ENCODE measurements at places on chromosomes 1 and 21. TPM values are rescaled to one million over a fixed set of nuclear protein-coding genes. Genes with fewer than 3 reads are reported as not detected.

Gene COL16A1
- total RNA-seq, result 125 TPM

Gene FBXO2
- total RNA-seq, result 30.9 TPM

Gene USP25
- 27.3 TPM for total RNA-seq

Gene PCBP3
- 0.32 TPM for total RNA-seq

DNA sequence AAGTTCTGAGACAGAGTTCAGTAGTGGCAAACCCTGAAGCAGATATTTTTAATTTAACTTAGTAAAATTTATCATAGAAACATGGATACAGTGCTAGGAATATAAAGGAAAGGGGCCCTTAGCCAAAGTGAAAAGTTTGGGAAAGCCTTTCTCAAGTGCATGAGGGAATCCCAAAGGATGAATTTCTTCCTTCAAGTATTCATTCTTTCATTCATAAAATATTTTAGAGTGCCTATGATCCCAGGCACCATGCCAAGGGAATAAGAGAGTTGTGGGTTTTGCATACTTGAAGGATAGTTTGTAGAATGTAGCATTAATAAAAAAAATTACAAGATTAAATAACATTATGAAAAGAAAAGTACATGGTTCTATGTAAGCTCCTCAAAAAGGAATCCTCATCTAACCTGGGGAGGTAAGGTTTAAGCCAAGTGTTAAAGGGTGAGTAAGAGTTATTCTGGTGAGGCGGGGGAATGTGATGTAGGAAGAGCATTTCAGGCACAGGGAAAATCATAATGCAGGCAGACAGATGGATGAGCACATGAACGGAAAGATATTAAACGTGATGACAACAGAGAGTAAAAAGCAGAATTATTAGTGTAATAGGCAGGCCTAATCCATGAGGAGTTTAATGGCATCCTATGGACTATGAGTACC lies 40.4 kb upstream of the NTNG1 start:
- no peak for DNase-seq

Gene ZNF695
- 6.2 TPM for total RNA-seq

Gene CTSS
- 4.6 TPM for total RNA-seq

GRCh38 chr1:112706505-112707220 lies at the start of gene RHOC:
RHOC (minus strand) TSS chr1:112707127; CDS start chr1:112703799, 3,328 bp downstream.
- DNase-seq, result no peak

- no peak for DNase-seq
These were observed 50.8 kb upstream of the KCNJ6 start for GRCh38 chr21:37967036-37967435.

Gene CFAP74
- total RNA-seq, result 0.07 TPM

DNA sequence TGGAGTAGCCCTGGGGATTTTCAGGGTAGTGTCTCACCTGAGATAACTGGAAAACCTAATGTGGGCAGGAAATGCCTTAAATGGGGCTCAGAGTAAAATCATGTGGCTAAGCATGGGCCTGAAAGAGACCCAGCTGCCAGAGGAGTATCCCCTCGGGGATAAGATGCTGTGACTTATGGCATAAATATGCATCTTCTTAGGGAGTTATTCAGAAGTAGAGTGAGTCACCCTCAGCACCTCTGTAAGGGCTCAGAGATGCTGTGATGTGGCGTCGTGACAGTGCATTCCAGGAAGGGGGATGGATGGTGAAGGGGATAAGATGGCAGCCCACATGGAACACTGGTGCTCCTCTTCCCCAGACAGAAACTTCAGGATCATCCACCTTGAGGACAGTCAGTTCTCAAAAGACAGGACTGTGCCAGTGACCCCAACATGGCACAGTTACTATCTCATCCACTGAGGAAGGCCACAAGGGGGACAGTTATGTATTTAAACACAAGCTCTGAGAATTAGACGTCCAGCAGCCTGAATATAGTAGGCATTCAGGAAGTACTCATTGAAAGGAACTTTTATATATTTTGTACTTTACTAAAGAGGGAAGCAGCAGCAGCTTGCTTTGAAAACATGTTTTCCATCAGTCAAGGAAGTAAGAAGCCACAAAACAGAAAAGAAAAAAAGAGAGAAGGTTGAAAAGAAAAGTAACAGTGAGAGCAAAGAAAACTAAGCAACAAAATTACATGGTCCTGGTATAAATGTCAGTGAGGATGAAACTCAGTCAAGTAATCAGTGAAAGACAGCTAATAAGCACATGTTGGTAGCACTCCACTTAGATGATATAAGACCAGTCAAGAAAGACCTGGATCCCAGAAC lies 8.3 kb downstream of the IL24 start:
- DNase-seq, result peak; percentile 100

Gene CD1E
- total RNA-seq, result not detected

GRCh38 chr1:72227667-72228066 lies 54.7 kb downstream of the NEGR1 start:
- no peak for DNase-seq

- no peak for DNase-seq
These were observed 171.7 kb downstream of the CRB1 start for GRCh38 chr1:197439708-197440280.

Gene SYCP1
- not detected for total RNA-seq

GRCh38 chr1:72281637-72282270 lies 585 bp downstream of the NEGR1 start:
- DNase-seq, result no peak

GRCh38 chr1:153546796-153547559 lies 1.4 kb upstream of the S100A4 start:
- DNase-seq, result no peak

GRCh38 chr1:21804536-21804935 lies 7.5 kb upstream of the LDLRAD2 start:
- no peak for DNase-seq

Measured in foreskin keratinocyte (primary cell).